Dorsolateral prefrontal cortex (tissue), 122 donors: ENCODE measurements at places on chromosomes 4 and X.

- no peak for DNase-seq
These were observed 132.6 kb downstream of the IL15 start for GRCh38 chr4:141768954-141769353.

GRCh38 chr4:16952896-16953630 lies 54.6 kb upstream of the LDB2 start:
- DNase-seq = no peak

DNA sequence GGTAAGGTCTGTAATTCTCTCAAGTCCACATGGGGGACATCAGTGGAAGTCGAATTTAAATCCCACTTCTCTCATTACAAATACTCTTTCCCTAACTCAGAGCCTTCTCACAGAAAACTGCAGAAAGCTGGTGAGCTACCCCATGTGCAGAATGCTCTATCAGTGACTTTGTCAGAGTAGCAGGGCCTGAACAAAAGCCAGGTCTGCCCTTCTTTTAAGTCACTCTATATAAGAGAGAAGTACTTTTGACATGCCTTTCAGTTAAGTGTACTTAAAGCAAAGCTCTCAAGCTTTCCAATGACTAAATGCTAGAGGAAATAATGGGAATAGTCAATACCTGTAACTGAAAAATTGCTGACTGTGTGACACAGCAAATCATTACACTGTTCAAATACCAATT lies 323.1 kb downstream of the KCNIP4 start:
- no peak for DNase-seq

- DNase-seq = peak; percentile 88
These were observed 72.1 kb downstream of the AFF1 start for GRCh38 chr4:87006676-87007527.

DNA sequence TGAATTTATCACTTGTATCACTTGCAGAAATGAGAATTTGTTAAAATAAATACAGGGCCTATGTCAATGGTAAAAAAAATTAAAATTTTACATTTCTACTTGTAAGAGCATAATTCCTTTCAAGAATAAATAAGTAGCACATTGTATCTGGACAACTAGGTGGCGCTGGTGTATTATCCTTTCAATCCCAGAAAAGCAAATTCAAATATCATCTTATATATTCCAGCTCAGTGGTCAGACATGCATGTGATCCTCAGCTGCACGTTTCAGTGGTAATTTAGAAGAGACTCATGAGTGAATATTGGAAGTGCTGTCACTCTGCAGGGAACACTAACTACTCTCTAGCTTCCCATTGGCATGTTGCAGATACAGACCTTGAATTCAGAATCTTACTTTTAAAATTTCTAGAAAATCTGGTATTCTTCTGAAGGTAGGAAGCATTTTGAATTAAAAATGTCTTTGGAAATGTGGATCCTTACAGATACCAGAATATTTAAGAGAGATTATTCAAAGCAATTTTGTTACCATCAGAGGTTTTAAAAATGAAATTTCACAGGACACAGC lies 1414.7 kb upstream of the TENM3 start:
- no peak for DNase-seq

DNA sequence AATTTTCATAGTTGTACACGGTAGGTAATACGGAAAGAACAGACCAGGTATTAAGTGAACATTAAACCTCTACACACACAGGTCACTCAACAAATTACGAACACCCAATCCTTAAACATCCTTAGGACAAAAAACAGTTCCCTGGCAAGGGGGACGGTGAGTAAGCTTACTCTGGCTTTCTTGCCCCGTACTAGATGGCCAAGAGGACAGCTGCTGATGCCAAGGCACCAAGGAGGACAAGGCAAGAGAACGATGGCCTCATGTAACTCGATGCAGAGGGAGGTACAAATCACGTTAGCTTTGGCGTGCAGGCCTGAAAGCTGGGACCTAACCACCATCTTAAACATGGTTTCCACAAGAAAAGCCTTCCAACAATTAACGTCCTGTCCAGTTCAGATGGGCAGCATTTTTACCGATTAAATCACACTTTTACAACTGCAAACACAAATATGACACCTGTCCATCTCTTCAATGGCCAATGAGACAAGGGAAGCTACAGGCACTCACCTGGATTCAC lies 23.7 kb downstream of the FAT1 start:
- no peak for DNase-seq

GRCh38 chrX:2697741-2698299 lies 6.7 kb downstream of the CD99 start:
- DNase-seq = no peak

DNA sequence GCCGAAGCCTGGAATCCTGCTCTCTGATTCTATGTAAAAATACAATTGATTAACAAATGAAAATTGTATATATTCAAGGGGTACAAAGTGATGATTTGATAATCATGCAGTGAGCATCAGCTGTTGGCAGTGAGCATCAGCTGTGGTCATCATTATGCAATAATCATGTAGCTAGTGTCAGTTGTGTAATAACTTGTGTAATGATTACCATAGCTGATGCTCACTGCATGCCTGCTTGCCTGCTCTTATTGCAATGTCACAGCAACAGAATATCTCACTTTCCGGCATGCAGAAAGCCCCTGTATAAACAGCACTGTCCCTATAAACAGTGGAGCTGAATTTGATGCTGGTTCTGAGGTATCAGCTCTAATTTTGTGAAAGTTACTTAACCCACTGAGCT lies 46.8 kb downstream of the SULT1B1 start:
- DNase-seq = no peak

- no peak for DNase-seq
These were observed 557 bp downstream of the PIGG start for GRCh38 chr4:499567-499966.

GRCh38 chr4:4750187-4750586 lies 109.3 kb upstream of the MSX1 start:
- no peak for DNase-seq

DNA sequence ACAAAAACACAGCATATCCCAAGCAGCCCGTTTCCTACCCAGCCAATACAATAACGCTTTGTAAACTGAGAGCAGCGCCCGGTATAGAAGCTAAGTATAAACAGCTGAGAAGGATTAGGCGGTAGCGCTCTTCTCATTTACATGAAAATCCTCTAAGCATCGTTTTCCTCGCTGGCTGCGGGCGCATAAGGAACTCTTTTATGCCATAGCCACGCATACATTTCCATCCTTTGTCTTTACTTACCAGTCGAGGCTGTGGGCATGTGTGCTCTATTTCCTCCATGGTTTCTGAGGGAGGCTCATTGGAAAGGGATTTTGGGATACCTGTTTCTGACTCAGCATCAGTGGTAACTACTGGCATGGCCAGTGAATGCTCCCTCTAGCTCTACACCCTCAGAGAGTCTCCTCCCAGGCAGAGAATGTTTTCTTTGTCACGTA lies 383 bp downstream of the PCYT1B start:
- DNase-seq = no peak

DNA sequence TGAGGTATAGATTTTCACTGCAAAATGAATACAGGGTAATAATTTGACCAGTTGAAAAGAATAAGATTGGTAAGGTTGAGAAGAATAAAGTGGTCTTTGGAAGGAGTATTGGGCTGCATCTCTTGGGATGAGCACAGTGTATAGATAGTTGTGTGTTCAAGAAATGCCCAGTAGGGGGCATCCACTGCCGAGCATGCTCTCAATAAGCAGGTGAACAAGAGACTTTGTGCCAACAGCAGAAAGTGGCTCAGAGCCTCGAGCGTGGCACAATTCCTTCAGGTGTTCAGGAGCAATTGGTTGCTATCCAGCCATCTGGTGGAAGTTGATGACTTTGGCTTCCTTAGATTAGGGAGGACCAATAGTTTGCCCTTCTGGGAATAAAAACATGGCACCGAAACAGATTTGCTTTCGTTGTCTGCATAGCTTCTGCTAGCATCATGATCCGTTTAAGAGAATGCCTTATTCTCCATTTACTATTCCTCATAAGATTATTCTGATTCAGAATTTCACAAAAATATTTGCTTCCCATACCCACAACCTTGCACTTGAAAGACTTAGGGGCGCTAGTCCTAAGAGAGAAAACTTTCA lies 258.1 kb upstream of the NEIL3 start:
- DNase-seq = no peak

- no peak for DNase-seq
These were observed 8.3 kb downstream of the SLITRK2 start for GRCh38 chrX:145825896-145826295.

DNA sequence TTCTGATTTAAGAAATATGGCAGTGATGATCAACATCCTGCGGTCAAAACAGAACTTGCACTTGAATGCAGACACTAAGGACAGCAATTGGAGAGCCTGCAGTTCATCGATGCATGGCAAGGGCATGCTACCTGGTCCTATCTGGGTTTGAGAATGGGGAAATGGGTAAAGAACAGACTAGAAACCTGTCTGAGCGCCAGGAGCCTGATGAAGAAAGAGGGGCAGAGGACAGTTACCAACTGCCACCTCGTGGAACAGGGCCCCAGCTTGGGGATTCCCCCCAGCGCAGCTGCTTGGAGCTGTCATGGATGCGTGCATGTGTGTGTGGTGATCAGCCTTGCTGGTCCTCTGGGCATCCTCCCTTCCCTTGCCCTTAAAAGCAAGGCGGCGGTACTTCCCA lies 30.2 kb upstream of the NKRF start:
- no peak for DNase-seq

GRCh38 chr4:170001745-170002267 lies 24.4 kb downstream of the MFAP3L start:
- DNase-seq = no peak

DNA sequence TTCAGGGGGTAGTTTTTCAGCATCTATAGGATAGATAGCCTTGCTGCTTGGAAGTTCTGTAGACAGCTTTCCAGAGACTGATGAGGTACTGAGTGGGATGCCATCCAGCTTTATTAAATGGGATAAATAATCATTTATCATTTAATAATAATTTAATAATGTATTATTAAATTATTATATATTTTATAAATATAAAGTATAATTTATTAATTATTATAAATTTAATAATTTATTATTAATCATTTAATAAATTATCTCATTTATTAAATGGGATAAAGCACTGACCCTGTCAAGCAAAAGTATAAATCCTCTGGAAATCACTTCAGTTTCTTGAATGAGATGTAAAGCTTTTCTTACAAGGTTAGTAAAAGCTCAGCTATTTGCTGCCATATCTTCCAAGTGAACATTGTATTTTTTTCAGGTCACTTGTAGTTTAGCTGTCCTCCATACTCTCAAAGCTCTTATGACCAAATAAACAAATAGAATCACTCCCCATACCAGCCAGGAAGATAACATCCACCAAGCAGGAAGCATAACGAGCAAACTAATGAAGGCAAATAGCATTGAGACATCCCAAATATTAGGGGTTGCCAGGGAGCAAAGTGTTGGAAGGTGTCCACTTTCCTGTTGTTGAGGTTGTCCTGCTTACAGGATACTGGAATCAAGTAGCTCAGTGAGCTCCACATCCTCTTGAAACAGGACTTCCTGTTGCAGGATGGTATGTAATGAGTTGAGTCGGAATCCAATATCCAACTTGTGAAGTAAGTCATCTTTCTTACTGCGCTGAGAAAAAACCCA lies 88.9 kb downstream of the ZNF674 start:
- no peak for DNase-seq

DNA sequence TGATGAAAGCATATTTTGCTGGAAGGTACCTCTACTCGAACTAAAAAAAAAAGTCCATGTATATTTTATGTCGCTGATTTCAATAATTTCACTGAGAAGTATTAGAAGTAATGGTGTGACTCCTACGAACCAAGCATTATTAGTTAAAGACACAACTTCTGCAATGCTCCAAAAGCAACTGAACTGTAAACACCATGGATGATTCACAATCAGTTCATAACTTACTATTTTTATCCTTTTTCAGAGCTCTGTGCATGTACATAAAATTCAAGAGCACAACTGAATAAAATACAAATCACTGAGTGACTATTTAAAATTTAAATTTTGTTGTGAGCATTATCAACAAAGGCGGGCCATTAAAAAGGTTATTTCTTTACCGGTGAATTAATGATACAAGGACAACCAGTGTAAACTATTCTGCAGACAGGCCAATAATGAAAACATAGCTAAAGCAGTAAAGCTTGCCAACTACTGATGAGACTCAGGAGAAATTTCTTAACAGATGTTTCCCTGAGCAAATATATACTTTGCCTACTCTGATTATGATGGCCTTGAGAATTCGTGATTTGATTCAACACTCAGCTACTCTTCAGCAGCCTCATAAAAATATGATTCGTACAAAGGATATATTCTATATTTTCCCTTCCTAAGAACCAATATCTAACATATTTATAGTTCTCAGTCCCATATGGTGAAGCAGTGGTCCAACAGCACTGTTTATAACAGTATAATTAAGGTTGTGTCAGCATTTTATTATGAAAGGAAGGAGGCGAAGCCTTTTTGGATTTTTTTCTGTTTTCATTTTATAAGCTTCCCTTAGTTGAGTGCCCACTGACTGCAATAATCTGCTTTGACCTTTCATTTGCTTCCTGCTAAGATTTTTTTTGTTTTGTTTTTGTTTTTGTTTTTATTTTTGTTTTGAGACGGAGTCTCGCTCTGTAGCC lies 62.8 kb upstream of the NEIL3 start:
- no peak for DNase-seq

DNA sequence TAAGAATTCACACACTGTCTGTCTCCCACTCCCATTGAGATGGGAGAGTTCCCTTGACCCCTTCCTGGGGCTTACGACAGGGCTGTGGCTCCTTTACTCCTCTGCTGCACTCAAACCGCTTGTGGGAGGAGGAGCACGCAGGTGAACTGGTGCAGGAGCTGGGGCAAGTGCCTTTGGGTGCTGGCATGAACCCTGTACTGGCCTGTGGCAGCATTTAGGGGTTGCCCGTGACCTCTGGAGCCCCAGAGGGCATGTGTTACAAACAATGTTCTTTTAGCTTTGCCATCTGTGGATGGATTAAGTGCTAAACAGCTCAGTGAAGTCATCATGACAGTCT lies 21.8 kb upstream of the FTHL17 start:
- DNase-seq = no peak

- DNase-seq = no peak
These were observed 62.9 kb upstream of the TXK start for GRCh38 chr4:48196758-48197504.

DNA sequence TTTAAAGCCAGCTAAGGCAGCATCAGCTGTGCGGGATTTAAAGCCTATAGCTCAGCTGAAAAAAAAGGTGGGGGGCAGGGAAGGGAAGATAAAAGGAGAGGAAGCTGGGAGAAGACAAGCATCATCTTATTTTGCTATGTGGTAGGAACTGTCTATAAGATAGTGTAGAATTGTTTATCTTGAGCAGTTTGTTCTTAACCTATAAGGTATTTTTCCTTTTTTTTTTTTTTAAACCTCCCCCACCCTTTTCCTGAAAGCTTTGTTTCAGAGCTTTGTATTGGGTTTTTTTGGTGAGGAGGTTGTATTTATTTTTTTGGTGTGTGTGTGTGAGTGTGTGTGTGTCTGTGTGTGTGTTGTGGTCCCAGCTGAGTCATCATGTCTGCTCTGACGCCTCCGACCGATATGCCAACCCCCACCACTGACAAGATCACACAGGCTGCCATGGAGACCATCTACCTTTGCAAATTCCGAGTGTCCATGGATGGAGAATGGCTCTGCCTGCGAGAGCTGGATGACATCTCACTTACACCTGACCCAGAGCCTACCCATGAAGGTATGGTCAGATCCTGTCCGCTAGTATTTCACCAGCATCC lies 531 bp downstream of the RUFY3 start:
- peak; percentile 64 for DNase-seq

GRCh38 chr4:107693132-107693531 lies 26.9 kb downstream of the PAPSS1 start:
- no peak for DNase-seq
